ENCODE measurements at places on chromosomes 13 and 19.

- DNase-seq = peak; percentile 28
Observed at GRCh38 chr13:112638157-112638750, 50.3 kb upstream of the TUBGCP3 start.

- peak; percentile 57 for DNase-seq
Observed at GRCh38 chr19:46000491-46001246, 5.4 kb downstream of the CCDC61 start.

DNA sequence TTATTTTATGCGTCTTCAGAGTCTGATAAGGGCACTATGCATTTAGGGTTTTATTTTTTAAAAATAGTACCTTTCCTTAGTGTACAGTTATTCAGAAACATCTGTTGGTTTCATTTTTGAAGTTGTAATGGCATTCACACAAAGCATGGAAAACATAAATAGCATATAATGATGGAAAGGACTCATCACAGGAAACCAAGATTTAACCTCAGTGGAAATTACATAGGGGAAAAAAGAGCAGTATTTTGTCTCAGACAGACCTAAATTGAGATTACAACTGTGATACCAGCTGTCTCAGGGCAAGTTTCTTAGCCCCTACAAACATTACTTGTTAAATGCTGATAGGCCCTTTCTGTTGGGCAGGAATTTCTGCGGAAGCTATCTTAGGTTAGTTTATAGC is 57.2 kb downstream of the NHLRC3 start:
- no peak for DNase-seq

GRCh38 chr13:30816736-30817135 is 81.4 kb downstream of the ALOX5AP start:
- DNase-seq = peak; percentile 93

DNA sequence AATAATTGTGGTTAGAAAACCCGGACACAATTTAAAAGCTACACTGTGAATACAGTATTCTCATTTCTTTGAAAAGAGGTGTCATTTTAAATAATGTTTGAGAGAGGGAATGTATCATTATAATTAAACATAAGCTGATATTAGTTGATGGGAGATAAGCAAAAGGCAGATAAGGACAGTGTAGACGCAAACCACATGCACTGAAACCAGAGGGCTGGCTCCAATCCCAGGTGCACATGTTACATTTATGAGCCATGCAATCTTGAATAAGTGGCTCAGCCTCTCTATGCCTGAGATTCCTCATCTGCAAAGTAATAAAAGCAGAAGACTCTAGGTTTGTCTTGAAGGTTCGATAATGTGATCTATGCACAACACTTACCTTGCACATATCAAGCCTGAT is 238.7 kb downstream of the EFNB2 start:
- DNase-seq = no peak
